ENCODE measurements at places on chromosomes 2 and 18.

DNA sequence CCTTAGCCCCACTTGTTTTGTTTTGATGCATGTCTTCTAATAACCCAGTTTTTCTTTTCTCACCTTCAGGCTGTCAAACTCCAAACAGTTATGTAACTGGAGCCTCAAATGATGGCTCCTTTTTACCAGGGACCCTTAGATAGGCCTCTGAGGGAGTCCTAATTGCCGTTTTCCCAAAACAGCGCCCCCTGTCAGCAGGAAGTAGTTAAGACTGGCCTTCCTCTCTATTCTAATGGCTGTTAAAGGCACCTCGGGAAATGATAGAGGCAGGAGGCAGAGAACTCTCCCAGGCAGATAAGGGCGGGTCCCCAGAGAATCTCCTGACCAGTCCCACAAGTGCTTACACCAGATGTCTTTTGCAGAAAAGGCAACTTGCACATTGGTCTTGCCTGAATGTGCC lies 123.2 kb downstream of the KCNS3 start:
- DNase-seq = no peak

GRCh38 chr2:199848389-199849130 lies 2.4 kb downstream of the FTCDNL1 start:
- DNase-seq = no peak

- no peak for DNase-seq
Measured at GRCh38 chr2:232229911-232230310, 148.6 kb upstream of the ALPP start.

GRCh38 chr2:116467243-116467642 lies 1347.2 kb upstream of the DDX18 start:
- no peak for DNase-seq

GRCh38 chr2:151762694-151763093 lies 28.4 kb upstream of the NEB start:
- peak; percentile 23 for DNase-seq

DNA sequence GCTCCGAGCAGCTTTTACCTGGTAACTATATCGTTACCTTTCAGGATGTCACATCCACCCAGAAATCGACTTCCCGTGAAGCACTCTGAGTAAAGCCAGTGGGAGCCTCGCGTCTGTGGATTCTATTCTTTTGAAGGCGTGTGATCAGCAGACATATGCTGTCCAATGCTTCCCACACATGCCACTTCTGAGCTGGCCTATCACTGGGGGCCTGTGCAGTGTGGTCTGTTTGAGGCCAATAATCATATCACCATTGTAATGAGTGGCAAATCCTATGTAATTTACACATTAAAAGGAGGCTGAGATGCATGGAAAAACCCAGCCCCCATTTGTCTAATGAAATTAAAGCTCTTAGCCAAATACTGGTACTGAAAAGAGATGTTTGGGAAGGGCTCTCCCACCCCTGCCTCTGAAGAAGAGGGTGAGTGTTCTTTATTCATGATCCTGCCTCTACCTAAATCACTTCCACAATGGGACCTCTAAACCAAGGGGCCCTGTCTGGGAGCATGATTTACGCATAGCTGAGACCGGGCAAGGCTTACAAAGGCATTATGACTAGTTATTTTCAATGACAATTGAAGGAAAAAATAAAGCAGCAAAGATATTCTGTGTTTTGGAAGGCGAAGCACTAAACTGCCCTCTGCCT lies 686.8 kb downstream of the ZEB2 start:
- no peak for DNase-seq

- DNase-seq = no peak
Measured at GRCh38 chr2:75810611-75811330, 100.1 kb upstream of the GCFC2 start.

DNA sequence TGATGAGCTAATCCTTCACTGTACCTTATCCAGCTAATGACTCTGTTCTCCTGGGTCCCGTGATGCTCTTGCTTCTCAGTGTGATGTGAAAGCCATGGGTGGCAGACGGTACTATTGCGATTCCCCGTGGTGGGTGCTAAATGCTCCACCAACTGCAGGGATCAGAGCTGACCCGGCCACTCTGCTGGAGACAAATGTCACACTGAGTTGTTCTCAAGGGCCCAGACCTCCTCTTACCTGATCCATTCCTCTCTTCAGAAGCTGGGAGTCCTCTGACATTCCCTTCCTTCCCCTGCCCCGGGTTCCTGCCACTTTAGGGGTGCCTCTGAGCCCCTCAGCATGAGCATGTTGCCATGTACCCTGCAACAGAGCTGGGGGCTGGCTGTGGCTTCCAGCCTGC lies 105.1 kb downstream of the MAPK4 start:
- DNase-seq = no peak

GRCh38 chr2:42048299-42049220 lies 739 bp downstream of the PKDCC start:
- no peak for DNase-seq

DNA sequence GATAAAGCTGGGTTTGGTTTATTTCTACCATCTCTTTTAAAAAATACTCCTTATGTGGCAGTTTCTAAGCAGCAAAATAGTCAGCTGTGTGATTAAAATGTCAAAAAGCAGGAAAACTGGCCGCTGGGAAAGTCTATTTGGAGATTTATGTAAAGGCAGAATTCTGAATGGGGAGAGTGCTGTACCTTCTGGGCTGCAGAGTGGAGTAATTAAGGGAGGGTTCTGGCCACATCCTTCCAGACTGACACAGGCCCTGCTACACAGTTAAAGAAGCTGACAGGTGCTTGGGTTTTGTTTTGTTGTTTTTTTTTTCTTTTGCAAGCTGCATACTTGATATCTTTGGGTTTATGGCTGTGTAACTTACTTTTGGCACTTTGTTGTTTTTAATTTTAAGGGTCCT lies 157.2 kb downstream of the WDSUB1 start:
- peak; percentile 36 for DNase-seq

DNA sequence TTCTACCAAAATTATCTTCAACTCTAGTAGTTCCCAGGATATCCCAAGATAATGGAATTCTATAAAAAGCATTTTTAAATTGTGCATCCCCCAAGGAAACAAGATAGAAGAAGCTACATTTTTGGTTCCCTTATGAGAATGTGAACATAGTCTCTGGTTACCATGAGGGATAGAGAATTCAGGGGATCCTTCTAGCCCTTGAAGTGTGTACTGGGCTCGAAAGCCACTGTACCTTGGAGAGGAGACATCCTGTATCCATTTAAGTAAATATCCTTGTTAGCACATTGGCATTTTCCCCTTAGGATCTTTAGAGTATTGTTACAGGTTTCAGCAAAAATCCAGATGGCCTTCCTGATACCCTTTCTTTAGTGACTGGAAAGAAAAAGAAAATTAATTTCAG lies 228.5 kb downstream of the RTP5 start:
- no peak for DNase-seq

GRCh38 chr2:38499548-38500282 lies 103.0 kb downstream of the HNRNPLL start:
- DNase-seq = no peak

GRCh38 chr2:121748202-121748601 lies 7.2 kb upstream of the TSN start:
- DNase-seq = no peak

DNA sequence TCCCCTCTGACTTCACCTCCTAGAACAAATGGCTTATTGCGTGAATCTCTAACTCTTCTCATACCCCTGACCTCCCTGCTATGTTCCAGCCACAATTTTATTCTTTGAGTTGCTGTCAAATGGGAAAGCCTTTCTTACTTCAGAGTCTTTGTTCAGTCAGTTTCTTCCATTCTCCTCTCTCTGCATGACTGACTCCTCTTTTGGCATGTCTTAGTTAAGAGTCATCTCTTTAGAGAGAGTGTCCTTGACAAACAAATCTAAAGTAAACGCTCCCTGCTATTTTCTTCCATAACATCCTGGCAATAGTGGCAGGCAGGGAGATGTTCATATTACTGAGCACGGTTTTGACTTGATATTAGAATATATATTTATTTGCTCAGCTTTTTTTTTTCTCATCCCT lies 170.7 kb upstream of the ERBB4 start:
- DNase-seq = no peak

DNA sequence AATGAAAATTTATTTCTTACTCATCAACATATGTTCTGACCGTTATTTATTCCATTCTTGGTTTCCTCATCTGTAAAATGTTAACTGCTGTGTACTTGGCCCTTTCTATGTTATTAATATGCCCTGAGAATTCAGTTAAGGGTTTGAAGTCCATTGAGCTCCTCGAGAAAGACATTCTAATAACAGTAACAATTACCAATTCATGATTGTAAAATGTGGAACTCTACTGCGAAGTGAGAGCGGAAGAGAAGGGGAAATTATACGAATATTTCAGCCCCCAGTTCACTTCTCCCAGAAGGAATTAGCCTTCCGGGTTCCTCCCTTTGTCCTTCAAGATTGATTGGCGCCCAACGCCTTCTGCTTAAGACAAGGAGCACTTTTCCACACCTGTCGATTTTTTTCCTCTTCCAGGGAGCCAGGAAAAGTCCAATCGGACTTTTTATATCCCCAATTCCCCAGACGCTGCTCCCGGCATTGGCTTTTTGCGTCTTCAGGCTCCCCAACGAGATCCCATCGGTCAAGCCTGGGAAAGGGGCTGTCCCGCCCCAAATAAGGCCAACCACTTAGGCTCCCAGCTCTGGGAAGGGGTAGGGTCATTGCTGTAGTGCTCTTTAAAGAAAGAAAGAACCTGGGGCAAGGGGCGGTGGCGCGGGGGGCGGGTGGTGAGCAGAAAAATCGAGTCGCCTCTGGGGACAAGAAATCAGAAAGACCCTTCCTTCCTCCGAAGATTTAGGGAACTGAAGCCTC lies 1.6 kb downstream of the DSC2 start:
- DNase-seq = no peak

- DNase-seq = no peak
Measured at GRCh38 chr2:101273056-101273455, 20.4 kb downstream of the CNOT11 start.

GRCh38 chr2:20481798-20482405 lies 35.0 kb downstream of the RHOB start:
- DNase-seq = no peak

DNA sequence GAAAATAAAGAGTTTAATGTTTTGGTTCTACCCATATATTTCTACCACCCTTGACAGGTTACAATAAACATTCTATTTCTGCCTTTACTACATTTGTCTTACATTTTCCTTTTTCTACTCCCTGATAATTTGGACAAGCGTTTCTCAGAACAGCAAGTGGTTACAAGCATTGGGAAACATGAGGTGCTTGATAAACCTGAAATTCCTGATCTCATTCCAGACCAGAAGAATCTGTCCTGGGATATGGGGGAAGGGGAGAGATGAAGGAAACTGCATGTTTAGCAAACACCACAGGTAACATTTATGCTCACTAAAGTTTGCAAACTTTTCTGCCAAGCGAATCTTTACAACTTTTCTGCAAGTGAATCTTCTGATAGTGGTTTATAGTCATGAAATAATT lies 28.3 kb upstream of the DSC1 start:
- no peak for DNase-seq

GRCh38 chr2:230944757-230945372 lies 19.8 kb upstream of the GPR55 start:
- DNase-seq = no peak

DNA sequence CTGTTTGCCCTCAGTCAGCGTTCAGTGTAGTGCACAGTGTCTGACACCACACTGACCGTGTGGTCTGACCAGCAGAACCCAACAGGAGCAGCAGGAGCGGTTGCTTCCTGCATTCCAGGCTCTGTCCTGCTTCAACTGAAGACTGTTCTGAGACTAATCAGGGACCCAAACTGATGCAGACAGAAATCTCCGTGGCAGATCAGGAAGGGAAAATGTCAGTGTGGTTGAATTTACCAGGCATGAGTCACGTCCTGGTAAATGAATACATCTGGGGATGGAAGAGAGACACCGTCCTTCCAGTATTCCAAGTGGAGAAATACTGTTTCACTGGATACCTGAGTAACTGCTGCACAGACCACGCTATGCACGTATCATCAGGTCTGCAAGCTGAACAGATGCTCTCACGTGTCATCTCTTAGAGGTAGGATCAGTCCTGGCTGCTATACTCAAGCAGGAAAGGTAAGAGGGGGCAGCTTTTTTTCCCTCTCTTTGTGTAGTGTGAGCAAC lies 223.6 kb upstream of the EPAS1 start:
- no peak for DNase-seq

DNA sequence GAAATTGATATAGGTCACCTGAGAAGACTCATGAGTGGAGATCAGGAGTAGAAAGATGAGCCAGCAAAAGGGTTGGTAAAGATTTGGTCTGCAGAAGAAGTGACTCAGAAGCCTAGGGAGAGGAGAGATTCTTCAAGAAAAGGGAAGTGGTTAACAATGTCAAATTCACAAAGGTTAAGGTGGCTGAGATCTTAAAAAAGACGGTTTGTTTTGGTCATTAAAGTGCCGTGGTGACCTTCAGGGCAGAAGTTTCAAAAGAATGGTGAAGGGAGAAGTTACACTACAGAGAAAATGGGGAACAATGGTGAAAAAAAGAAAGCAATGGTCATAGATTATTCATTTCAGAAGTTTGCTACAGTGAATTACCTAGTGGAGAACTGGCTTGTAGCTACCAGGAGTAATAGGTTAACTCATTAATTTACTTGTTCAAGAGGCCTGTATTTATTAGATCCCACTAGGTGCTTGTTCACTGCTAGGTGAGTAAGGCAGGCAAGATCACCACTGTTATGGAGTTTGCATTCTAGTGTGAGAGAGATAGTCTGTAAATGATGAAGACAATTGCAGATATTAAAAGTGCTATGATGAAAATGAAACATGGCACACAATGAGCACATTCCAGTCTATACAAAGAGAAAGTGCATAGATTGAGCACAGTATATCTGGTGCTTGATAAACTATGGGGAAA lies 43.0 kb downstream of the FBXO48 start:
- DNase-seq = no peak

DNA sequence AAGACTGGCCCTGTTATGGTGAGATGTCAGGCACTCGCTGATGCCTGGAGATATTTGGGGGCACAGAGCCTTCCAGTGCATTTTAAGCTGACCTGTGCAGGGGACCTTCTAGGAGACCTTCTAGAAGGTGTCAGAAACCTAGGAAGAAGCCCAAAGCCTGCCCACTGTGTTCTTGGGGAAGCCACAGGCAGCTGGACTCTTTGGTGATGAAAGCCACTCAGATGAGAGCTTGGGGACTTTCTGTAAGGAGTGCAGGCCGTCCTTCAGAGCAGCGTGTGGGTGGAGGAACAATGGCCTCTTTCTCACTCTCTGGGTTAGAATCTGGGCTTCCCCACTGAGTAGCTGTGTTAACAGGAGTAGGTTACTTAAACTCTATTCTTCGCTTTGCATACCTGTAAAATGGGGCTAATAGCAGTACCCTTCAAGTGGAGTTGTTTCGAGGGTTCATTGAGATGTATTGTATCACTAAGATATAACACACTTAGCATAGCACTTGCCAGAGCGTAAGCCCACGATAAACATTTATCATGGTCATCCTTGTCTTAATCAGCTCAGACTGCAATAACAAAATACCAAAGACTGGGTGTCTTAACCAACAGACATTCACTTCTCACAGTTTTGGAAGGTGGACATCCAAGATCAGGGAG lies 322.3 kb upstream of the EPAS1 start:
- no peak for DNase-seq

Measured in NCI-H2171 (cell line).